ENCODE measurements at places on chromosomes 7 and 10.

DNA sequence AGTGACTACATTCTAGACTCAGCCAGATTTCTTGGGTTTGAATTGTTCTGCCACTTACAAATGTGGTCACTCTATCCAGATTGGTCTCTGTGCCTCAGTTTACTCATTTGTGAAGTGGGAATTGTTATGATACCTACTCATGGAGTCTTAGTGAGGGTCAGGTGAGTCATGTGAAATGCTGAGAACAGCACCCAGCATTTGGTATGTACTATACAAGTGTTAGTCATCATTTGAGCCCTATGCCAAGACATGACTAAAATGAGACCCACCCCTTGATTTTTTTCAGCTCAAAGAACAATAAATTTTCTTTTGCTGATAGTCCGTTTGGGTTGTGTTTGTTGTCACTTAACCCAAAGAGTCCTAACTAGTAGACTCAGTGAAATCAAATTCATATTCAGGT, 92.8 kb downstream of the CHN2 start:
- DNase-seq: peak; percentile 93

DNA sequence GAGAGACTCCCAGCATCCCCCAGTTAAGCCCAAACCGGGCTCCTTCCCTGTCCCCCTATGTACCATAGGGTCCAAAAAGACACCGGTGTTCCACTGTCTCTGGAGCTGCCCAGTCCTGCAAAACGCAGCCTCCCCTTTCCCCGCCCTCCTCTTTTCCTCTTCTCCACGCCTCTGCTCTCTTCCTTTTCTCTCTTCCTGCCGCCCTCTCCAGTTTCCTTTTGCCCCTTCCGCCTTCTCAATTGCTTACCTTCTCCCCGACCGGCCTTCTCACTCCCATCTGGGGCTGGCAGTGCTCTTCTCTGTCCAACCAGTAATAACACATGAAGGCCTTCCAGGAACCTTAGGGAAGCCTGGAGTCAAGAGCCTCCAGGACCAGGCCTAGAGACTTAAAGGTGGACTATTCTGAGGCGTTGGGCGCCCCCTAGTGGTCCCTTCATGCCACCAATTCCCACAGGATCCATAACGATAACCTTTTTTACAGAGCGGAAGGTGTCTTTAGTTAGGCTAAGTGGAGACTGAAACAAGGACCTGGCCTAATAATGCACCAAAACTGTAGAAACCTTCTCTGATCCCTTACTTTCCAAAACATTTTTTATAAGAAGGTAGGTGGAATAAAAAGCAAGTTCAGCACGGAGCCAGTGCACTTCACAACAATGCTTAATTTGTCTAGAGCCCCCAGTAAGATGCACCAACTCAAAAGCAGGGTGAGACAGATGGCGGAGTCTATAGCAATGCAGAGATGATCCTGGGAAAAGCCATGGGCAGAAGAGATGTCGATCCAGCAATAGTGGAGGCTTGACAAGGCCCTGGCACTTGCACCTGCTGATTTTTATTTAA, 27.2 kb upstream of the MSRB2 start:
- DNase-seq: peak; percentile 84

- peak; percentile 88 for DNase-seq
Observed at GRCh38 chr7:139075031-139075652, 34.4 kb downstream of the ZC3HAV1 start.

DNA sequence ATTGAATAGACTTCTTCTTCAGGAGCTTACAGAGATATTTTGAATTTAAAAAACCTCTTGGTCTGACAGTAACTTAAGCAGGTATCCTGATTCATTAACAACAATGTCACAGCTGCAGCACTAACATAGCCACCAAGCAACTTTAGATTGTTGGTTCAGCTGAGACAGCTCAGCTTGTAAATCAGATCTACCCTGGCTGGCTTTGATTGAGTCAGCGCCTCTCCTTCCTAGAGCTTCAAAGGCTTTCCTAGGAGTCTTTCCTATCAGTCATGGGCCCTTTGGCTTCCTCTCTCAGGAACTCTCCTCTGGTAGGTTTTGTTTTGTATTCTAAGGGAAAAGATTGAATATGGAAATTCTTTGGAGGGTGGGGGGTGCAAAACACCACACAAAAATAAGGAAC, 70.7 kb upstream of the STEAP4 start:
- DNase-seq: no peak

DNA sequence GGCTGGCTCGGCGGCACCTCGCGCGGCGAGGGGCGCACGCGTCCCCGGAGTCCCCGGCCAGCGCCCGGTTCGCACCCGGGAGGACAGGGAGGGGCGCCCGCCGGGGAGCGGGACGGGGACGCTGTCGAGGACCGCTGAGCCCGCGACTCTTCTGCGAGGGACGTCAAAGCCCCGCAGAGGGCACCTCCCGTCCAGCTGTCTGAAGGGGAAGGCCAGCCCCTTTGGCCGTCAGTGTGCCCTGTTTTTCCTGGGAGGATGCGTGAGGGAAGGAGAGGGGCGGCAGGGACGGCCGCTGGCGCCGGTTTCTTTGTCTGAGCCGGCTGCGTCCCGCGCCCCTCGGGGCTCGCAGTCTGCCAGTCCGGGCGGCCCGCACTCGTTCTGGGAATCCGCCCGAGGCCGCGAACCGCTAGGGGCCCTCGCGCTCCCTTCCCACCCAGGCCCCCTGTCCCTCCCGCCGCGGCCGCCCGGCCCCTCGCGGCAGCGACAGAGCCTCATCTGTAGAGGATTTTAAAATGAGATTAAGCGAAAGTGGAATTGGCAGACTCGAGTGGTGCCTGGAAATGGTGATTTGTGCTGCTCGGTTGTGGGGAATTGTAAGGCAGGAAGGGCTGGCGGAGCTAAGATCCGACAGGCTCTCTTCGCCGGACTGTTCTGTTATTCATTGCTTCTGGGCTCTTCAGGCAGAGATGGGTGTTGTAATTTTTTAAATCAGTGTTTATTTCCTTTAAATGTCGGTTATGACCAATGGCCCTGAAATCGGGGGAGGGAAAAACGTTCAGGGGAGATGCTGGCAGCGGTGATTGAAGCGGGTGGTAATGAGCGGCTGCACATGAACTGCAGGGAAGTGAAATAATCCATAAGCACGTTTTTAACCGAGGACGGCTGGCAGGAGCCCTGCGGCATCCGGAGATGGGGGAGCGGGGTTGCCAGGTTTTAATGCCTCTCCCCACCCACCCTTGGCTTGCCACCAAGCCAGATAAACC, 618 bp upstream of the RELN start:
- peak; percentile 54 for DNase-seq

GRCh38 chr10:119702583-119702982, 23.3 kb upstream of the INPP5F start:
- DNase-seq: no peak

DNA sequence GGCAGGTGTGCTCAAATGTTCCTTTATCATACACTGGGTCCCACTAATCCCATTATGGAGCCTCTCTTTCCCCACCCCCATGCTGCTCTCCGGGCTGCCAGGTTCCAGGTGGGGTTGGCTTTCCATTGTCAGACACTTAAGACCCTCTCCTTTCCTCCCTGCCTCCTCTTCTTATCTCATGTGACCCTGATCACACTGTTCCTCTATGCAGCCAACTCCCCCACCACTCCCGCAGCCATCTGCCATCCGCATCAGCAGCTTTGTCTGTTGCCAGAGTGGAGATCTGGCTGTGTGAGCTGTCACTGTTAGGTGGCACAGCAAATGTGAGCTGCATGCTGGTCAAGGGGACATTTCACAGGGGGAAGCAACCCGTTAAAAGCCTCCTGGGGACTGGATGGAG, 391.4 kb downstream of the TNS3 start:
- DNase-seq: no peak

GRCh38 chr10:63677001-63677400, 155.8 kb downstream of the REEP3 start:
- no peak for DNase-seq

- DNase-seq: peak; percentile 90
Observed at GRCh38 chr10:13450069-13450468, 78.7 kb downstream of the BEND7 start.

DNA sequence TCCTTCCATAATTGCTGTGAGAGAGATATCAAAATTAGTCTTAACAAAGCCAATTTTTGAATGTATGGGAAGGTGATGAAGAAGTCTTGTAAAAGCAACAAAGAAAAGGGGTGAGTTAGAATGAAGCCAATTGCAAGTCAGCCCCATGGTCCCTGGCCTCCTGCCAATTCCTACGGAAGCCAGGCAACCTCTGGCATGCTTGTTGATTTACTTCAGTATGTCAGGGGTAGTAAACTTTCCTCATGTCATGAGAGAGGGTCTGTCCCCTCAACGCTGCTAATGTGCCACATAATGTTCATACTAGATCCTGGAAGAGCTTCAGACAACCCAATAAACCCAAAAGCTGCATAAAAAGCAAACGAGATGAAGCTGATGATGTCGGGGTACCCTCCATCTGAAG, 159.1 kb upstream of the YAE1 start:
- no peak for DNase-seq

GRCh38 chr10:132516771-132517725, 20.5 kb upstream of the INPP5A start:
- DNase-seq: peak; percentile 98

GRCh38 chr7:131265227-131265626, 62.4 kb upstream of the MKLN1 start:
- no peak for DNase-seq

DNA sequence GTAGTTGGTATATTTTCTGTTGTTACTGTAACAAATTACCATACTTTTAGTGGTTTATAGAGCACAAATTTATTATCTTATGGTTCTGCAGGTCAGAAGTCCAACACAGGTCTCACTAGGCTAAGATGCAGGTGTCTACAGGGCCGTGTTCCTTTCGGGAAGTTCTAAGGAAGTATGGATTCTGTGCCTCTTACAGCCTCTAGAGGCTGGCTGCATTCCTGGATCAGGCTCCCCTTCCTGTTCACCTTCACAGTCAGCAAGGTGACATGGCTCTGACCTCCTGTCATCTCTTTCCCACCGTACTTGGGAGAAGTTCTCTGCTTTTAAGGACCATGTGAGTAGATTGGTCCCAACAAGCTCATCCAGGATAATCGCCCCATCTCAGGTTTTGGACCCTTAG, 37.3 kb downstream of the BMPR1A start:
- no peak for DNase-seq

DNA sequence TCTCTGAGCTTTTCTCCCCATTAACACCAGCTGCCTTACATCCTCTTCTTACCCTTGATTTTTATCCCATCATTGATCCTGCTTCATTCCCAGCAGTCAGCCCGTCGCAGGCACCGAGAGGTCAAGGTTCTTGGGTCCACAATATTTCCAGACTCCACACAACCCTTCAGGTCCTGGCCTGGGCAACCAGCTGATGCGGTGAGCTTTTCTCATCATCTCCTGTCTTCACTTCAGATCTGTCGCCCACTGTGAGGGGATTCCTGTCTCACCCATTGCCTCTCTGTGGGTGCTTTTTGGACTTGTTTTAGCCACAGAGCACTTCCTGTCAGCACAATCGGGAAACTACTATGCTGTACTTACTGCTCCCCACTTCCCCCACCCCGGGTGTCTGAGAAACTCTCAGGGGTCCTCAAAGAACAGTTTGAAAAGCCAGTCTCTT, 8.4 kb upstream of the PVRIG start:
- no peak for DNase-seq

DNA sequence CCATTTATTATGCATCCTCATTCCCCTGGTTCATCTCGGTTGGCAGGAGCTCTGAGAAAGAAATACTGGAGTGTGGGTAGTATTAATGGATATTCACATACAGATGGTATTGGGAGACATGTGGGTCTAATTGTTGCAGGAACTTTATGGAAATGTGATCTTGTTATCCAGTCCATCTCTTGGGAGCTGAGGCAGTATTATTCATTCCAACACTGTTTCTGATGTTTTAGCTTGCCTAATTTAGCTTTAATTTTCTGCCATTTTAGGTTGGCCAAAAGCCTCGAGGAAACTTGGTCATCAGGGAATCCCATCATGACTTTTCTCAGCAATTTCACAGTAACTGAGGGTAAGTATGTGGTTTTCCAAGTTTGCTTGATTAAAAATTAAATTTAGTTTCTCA, 125.7 kb downstream of the ABCA13 start:
- DNase-seq: no peak

DNA sequence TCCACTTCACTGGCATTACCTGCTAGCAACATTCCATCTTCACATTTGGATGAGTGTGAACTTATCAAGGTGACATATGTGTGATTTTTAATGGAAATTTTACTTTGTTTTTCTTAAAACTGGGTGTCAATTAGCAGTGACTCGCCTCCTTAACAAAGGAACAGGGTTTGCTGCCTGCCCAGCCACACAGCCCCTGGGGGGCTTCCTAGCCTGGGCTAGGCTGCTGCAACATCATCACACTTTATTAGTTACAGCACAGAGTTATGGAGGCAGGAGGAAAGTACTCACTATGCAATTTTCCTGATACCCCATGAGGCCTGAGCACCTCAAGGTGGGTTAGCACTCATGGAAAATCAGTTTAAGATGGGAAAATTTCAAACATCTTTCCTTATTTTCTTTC, 861.3 kb downstream of the NRG3 start:
- DNase-seq: no peak

- DNase-seq: peak; percentile 3
Observed at GRCh38 chr7:105650382-105650970, 69.2 kb upstream of the EFCAB10 start.

DNA sequence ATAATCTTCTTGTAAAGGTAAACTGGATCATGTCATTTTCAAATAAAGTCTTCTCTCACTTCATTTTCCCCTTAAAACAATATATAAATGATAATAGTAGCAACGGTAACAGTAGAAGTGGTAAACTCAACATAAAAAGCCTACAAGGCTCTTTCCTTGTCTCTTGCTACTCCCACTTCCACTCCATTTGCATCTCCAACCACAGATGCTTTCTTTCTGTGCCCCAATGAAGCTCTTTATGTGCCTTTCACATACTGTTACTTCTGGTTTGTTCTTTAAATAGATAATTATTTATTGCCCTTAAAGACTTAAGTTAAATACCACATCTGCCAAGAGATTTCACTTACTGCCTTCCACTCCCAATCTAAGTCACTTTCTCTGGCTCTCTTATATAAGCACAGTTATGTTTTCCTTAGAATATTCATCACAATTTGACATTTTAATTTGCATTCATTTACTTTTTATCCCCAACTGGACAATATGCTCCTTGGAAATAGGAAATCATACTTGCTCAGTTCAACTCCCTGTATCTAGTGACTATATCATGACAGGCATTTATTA, 149.9 kb downstream of the CRPPA start:
- no peak for DNase-seq

- DNase-seq: no peak
Observed at GRCh38 chr10:46545861-46546590, 10.4 kb downstream of the GPRIN2 start.

GRCh38 chr7:147903536-147904218, 686.9 kb upstream of the C7orf33 start:
- DNase-seq: no peak

- DNase-seq: no peak
Observed at GRCh38 chr7:51545131-51545530, 228.5 kb upstream of the COBL start.

- DNase-seq: peak; percentile 88
Observed at GRCh38 chr10:118569241-118569881, 26.1 kb downstream of the PRLHR start.

- no peak for DNase-seq
Observed at GRCh38 chr10:80581469-80581835, 43.8 kb downstream of the SH2D4B start.

All from GM23248 (cell line).